ENCODE measurements at places on chromosomes 3 and 15. TPM values are rescaled to one million over a fixed set of nuclear protein-coding genes. Genes with fewer than 3 reads are reported as not detected.

GRCh38 chr3:64974401-64974800 lies 286.6 kb upstream of the ADAMTS9 start:
- no peak overlapping the region for H3K27ac ChIP-seq
- no peaks in the 10 kb centered on the region for H3K27me3 ChIP-seq
- H3K4me1 ChIP-seq, result no peaks in the 10 kb centered on the region
- no peaks in the 10 kb centered on the region for H3K36me3 ChIP-seq

DNA sequence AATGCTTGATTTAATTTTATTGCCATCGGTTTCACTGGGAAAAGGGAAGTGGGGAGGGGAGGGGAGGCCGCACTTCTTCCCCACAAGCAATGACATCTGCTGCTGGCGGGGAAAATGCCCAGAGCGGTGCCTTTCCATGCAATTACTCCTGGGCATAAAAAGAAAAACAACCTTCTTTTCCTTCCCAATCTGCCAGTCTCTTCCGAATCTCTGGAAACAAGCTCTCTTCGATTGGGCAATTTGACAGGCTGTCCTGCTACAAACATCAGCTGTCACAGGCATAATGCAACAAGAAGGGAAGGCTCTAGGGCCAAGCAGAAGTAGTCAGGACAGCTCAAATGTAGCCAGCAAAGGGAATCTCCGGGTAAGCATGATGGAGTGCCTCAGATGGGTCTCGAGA lies 93.4 kb upstream of the STRIT1 start:
- no peak for DNase-seq
- no peaks in the 10 kb centered on the region for H3K36me3 ChIP-seq
- H3K27me3 ChIP-seq, result no peaks in the 10 kb centered on the region
- H3K4me3 ChIP-seq, result no peak overlapping the region

GRCh38 chr3:94735354-94735753 lies 672.5 kb downstream of the NSUN3 start:
- no peaks in the 10 kb centered on the region for H3K4me1 ChIP-seq
- H3K27ac ChIP-seq, result no peak overlapping the region
- H3K27me3 ChIP-seq, result no peaks in the 10 kb centered on the region
- H3K36me3 ChIP-seq, result no peaks in the 10 kb centered on the region
- DNase-seq, result no peak

DNA sequence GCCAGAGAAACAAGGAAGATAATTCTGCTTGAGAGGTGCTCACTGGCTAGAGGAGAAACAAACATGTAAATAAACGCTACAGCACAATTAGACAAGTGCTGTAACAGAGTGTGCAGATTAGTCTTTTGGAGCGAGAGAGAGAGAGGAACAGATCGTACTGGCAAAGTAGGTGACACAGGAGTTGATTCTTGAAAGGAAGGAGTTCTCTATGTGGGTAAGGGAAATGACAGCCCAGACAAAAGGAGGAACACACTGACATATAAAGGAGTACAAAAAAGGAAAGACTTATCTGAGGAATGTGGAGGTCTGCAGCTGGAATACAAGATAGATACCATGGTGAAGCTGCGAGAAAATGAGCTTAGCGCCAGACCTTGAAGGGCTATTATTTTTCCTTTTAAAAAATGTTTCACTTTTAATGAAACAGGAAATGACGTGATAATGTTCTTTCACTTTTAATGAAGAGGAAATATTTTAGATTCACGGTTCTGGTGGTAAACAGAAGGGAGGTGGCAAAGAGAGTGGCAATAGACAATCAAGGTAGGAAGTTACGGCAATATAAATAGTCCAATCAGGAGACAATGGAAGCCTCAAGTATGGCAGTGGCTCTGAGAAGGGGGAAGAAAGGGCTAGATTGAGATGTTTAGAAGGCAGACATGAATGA lies 202.9 kb downstream of the VPS13C start:
- peak overlapping the region; percentile 43 for H3K4me3 ChIP-seq
- peak overlapping the region; percentile 37 for H3K27ac ChIP-seq
- H3K36me3 ChIP-seq, result peaks cover 11% of the 10 kb centered on the region
- peak; percentile 61 for DNase-seq
- peaks cover 5% of the 10 kb centered on the region for H3K4me1 ChIP-seq

- H3K27ac ChIP-seq, result no peak overlapping the region
- no peak overlapping the region for H3K4me3 ChIP-seq
- no peaks in the 10 kb centered on the region for H3K4me1 ChIP-seq
- H3K36me3 ChIP-seq, result no peaks in the 10 kb centered on the region
- no peak for DNase-seq
Observed at GRCh38 chr15:94856267-94856854, 625.0 kb downstream of the MCTP2 start.

The PAQR5 gene
- not detected for total RNA-seq

DNA sequence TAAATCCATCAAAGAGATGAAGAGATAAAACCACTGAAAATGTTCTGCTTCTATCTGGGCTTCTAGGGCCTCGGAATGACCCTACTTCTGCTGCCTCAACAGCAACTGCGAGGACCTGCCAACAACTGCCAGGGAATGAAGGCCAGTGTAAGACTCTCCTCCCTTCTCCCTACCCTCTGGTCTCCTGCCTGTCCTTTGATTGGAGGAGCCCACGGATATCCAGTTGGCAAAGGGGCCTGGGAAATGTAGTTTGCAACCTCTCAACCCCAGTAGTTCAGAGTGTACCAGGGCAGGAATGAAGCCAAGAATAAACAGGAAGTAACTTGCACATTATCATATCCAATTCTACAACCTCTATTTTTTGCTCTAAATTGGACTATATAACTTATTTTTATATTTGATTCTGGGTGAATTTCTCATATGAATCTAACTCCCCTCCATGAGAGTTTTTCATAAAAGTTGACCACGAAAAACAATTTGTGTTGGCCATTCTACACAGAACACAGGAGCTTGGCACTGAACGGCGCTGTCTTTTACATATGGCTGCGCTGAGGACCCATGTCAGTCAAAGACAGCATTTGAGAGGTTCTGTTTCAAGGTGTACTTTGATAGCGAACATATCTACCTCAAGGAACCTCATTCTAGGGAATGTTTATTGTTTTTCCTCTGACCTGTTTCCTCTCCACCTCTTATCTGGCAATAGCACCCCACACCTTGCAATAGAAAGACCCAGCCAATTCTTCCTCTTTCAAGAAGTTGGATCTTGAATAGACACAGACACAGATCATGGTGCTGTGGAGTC lies 91.1 kb upstream of the RNF7 start:
- no peaks in the 10 kb centered on the region for H3K36me3 ChIP-seq
- H3K27me3 ChIP-seq, result no peaks in the 10 kb centered on the region
- DNase-seq, result no peak
- H3K27ac ChIP-seq, result no peak overlapping the region

The CCR8 gene
- 1.3 TPM for total RNA-seq

DNA sequence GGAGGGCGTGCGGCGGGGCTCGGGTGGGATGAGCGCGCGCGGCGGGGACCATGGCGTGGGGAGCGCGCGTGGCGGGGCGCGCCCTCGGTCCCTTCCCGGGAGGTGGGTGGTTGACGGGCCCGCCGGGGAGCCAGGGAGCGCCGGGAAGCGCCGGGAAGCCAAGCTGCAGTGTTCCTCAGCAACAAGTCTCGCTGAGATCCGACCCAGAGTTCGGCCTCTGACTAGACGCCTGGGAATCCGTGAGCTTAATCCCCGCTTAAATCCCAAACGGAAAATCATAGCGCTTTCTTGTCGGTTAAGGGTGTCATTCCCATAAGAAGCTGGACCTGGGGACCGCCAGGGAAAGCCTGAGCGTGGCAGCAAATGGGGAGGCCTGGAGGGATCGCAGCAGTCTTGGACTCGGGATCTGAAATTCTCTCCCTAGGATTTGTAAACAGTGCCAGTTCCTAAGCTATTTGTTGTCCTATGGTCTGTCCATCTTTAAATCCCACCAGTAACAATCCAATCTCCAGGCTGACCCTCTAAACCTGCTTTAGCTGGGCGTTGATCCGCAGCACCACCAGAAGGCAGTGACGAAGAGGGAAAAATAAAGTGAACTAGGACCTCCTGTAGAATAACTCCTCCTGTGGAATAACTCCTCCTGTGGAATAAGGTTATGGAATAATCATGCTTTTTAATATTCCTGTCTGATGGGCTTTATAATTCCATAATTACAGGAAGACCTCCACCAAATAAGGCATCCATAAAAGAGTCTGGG lies 570 bp upstream of the NEDD4 start:
- H3K27me3 ChIP-seq, result no peaks in the 10 kb centered on the region
- H3K27ac ChIP-seq, result no peak overlapping the region

The MESP2 gene
- total RNA-seq, result not detected

The AMT gene
- 10.5 TPM for total RNA-seq

The PAQR9 gene
- not detected for total RNA-seq

GRCh38 chr3:186152361-186152798 lies 43.5 kb upstream of the ETV5 start:
- H3K36me3 ChIP-seq, result no peaks in the 10 kb centered on the region
- H3K4me3 ChIP-seq, result no peak overlapping the region
- no peak for DNase-seq
- peaks cover 8% of the 10 kb centered on the region for H3K27me3 ChIP-seq
- no peaks in the 10 kb centered on the region for H3K4me1 ChIP-seq
- no peak overlapping the region for H3K27ac ChIP-seq

All from CD4-positive, alpha-beta T cell (primary cell).